ENCODE measurements at places on chromosomes 13 and 19.

DNA sequence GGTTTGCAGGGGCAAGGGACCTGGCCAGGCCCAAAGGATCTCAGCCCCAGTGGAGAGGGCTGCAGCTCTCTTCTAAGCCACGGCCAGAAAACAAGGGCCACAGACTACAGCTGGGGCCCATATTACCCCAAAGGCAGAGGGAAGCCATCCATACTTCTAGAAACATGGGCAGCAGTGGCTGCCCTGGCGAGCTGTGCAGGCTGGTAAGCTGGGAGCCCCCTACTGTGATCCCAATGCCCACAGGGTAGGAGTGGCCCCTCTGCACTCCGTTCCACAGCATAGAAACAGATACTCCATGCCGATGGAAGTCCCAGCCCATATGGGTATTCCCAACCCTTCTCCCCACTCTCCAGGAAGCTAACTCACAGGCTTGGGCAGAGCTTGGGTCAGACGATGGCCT is 25.1 kb downstream of the VSTM2B start:
- DNase-seq, result no peak

DNA sequence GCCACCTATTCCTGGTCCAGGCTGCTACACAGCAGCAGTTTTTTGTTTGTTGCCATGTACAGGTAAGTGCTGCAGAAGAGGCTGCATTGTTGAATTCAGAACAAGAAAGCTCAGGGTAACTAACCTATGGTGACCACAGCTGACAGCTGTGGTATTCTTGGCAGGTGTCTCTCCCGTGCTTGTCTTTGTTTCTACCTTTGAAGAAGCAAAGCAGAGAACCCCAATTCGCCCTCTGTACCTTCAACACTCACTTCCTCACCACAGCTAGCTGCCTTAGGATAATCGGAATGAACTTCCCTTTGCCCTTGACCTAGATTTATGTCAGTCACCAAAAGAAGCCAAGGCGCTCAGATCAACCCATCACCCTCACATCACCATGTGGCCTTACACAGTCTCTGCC is 1703.3 kb upstream of the SLC10A2 start:
- DNase-seq, result no peak

DNA sequence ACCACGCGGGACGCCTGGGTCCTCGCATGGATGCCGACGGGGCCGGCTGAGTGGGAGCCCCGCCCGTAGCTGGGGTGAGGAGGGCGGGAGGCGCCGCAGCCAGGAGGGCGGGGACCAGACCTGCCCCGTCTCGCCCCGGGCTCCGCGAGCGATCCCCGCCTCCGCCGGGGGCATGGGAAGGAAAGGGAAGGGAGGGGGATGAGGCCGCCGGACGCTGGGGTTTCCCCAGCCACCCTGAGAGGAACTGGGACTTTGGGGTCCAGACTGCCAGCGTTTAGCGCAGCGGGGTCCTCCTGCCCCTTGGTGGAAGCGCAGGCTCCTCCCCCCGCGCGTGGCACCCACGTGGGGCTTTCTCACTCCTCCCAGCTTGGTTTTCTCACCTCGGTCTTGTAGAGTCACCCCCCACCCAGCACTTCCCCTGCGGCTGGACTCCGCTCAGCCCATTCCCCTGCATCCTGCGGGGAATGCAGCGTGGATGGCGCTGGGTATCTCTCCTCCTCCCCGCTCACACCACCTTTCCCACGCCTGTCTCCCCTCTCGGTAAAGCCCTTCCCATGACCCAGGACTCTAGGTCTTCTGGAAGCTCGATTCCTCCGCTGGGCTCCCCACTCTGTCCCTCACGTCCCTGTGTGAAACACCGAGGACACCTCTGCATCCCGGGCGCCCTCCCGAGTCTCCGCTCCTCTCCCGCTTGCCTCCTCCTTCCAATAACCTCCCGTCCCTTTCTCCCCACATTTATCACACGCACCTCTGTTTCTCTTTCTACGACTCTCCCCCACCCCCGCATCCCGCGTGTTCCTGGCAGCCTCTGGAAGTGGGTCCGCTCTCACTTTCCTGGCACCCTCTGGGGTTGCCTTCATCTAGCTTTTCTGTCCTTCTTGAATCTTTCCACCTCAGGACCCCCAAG is 2.1 kb downstream of the TGFB1 start:
- peak; percentile 60 for DNase-seq

GRCh38 chr19:15244808-15245207 is 12.6 kb upstream of the EPHX3 start:
- DNase-seq, result no peak

- DNase-seq, result peak; percentile 39
Measured at GRCh38 chr13:24074678-24075077, 85.8 kb upstream of the SPATA13 start.

DNA sequence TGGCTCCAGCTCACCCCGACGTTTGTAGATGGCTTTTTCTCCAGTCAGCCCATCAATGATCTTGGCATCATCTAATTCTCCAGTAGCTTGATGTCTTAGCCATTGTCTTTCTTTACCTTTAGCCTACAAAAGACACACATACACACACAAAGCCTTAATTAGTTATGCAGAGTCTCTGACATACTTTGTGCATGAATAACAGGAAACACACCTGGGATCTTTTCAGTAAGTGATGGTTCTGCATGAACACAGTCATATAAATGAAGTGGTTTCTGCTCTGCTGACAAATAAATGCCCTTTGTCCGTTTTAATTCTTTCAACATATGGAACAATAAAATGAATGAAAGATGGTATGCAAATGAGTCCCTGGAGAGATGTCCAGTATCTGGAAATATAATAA is 133.3 kb downstream of the RGCC start:
- no peak for DNase-seq

GRCh38 chr19:41455936-41456335 is 13.0 kb downstream of the ERICH4 start:
- DNase-seq, result no peak

DNA sequence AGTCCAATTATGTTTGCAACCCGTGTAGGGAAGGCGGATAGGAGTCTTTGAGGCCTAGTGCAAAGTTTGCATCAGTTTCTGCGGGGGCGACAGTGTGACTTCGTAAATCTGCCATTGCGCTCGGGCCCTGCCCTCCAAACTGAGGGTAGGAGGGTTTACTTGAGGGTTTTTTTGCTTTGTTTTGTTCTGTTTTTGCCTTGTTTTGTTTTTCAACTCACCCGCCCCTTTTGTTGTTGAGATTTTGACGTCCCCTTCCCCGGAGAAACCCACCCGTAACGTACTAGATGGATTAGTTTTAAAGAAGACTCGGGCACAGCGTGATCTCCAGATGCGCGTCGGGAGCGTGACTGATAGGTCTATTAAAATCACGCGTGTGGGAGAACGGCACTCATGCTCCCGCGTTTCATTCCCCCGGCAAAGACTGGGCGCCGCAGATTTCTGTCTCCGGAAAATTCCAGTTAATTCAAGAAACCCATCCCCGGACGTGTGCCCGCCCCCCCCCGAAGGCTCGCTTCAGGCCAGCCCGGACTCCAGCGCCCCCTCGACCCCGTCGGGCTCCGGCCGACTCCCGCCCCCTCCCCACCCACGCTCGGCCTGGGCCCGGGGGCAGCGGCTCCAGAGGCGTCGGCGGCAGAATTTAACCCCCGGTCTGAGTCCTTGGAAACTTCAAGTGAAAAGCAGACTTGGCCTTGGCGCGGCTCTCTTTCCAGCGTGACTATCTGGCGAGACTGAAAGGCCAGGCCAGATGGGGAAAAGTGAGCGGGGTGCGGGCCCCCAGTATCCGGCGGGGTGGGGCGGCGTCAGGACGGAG is 5.0 kb downstream of the SOX1 start:
- DNase-seq, result no peak

DNA sequence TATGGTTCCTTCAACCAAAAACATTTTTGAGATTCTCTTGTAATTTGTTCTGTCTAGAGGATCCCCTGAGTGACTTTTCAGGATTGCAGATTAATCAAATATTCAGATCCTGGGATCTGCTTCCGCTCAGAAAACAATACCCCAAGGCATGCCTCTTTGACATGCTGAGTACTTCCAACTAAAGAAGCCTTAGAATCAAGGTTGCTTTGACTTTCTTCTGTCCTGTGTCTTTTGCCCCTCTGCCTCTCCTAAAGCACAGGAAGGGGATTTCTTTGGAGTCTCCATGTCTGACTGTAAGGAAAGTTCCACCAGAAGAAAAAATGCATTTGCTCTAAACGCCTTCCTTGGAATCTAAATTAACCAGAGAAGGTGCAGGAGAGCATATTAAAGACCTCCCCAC is 431.5 kb downstream of the FGF14 start:
- DNase-seq, result no peak

- no peak for DNase-seq
Measured at GRCh38 chr13:46649816-46650215, 96.8 kb downstream of the LRCH1 start.

- DNase-seq, result peak; percentile 85
Measured at GRCh38 chr19:27776020-27776419, 1436.9 kb downstream of the UQCRFS1 start.

DNA sequence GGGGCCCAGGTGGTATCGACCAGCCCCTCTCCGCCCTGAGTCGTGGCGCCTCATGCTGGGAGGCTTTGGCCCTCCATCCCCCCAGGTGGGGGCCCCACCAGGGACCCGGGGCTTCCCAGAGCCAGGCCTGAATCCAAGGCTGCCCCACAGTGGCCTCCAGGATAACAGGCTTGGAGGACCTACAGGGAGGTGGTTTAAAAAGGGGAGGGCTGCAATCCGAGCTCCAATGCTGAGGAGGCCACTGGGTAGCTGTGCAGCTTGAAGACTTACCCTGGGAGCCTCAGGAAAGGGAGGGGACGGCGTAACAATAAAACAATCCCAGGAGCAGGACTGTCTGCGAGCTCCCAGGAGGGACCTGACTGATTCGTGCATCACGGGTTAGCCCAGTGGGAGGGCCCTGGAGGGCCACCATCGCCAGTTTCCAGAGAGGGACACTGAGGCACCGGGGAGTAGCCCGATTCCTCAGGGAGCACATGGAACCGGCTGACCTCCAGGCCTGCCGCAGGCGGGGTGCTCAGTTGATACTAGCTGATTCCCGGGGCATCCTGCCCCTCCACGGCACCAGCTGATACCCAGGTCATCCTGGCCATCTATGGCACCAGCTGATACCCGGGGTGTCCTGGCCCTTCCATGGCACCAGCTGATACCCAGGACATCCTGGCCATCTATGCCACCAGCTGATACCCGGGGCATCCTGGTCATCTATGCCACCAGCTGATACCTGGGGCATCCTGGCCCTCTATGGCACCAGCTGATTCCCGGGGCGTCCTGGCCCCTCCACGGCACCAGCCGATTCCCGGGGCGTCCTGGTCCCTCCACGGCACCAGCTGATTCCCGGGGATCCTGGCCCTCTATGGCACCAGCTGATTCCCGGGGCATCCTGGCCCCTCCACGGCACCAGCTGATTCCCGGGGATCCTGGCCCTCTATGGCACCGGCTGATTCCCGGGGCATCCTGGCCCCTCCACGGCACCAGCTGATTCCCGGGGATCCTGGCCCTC is 3.7 kb upstream of the C2CD4C start:
- no peak for DNase-seq

GRCh38 chr13:40366119-40366518 is 300.3 kb downstream of the FOXO1 start:
- DNase-seq, result no peak

GRCh38 chr13:97004886-97005285 is 10.6 kb upstream of the OXGR1 start:
- peak; percentile 37 for DNase-seq

DNA sequence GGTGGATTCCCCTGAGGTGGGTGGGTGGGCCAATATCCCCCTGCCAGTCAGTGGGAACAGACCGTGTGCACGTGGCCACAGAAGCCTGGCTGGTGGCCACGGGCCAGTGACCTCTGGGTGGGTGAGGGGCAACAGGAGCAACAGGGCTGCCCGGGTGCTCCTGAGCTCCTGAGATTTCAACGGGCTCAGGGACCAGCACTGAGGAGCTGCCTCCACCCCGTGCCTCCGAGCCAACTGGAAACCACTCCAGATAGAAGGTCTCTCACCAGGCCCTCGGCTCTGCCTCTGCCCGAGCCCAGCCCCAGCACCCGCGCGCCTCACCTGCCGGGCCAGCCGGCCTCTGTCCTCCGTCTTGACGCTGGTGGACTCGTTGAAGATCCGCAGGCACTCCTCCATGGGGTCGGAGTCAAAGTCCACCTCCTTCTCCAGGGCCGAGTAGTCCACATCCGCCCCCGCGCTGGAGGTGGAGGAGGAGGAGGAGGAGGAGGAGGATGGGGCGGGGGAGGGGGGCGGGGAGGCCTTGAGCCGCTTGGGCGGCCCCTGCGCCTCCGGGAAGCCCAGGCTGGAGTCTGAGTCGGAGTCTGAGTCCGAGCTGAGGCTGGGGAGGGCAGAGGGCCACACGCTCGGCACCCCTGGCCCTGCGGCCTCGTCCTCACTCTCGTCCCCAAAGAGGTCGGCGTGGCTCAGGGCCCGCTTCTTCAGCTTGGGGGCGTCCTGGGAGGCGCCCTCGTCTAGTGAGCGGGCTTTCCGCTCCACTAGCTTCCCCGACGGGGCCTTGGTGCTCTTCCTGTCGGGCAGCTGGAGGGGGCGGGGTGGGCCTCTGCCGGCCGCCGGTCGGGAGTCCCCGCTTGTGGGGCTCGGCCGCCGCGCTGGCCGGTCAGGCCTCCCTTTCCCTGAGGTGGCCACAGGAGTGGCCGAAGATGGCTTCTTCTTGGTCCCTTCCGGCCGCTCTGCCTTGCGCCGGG is 14.8 kb upstream of the ATP8B3 start:
- DNase-seq, result peak; percentile 13

DNA sequence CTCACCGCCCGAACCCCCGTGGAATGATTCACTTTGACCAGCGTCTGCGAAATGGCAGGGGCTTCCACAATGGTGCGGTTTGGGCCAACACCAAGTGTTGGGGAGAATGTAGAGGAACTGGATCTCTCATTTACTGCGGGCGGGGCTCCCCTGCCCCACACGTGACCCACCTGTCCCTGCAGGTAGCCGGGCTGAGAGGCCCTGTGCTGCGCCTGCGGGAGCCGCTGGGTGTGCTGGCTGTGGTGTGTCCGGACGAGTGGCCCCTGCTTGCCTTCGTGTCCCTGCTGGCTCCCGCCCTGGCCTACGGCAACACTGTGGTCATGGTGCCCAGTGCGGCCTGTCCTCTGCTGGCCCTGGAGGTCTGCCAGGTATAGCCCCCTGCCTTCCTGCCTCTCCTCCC is 5.8 kb upstream of the FLT3LG start:
- DNase-seq, result no peak
